Activated CD4-positive, alpha-beta memory T cell treated with anti-CD3 and anti-CD28 coated beads for 36 hours (primary cell): ENCODE measurements at places on chromosomes 1 and 21. TPM values are rescaled to one million over a fixed set of nuclear protein-coding genes. Genes with fewer than 3 reads are reported as not detected.
A peak's percentile ranks its signal among the peaks of the same experiment; 100 is the strongest.

Gene TDRD10
- total RNA-seq = not detected

Gene SPAG17
- total RNA-seq = not detected

DNA sequence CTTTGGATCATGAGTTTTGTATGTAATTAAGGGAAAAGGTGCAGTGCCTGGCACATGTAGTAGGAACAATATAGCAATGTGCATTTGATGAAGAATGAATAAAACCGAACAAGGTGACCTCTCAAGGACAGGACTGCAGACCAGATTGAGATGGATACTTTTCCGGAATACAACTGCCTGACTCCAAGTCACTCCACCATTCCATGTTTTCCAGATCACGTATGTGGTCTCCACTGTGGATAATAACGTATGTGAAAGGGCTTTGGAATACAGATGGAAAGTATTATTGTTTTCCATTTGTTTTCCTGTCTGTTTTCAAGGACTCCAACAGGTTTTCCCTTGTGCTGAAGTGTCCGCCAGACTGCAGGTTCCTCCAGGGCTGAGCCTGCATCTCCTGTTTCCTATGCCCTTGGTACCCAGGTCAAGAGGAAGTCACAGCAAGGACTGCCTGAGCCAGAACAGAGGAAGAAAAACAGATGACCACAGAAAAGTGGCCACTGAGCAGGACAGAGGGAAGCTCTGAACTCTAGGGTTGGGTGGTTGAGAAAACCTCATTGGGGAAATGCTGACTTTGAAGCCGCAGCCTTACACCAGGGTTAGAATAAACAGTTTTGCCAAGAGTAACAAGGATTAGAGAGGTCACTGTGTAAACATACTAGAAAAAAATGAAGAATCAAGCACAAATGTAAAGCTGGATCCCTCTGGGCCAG, 4.0 kb downstream of the CFAP45 start:
- no peak overlapping the region for H3K4me3 ChIP-seq
- H3K4me1 ChIP-seq = peaks cover 1% of the 10 kb centered on the region
- no peaks in the 10 kb centered on the region for H3K27me3 ChIP-seq
- no peak for DNase-seq

DNA sequence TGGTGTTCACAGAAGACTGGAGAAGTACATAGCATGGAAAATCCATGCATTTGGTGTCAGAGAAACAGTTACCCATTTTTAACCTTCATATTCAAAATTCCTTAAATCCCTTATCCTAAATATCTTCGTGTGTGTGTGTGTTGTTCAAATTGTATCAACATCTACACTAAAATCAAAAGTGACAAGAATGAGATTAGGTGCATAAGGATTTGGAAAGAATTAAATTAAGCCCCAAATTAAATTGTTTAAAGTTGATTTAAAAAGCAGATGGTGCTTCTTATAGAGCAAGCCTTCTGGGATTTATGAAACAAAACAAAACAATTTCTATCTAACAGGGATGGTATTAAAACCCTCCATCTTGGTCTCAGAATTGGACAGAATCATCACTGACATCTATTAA, 4.7 kb downstream of the RSPH1 start:
- no peaks in the 10 kb centered on the region for H3K36me3 ChIP-seq
- H3K4me1 ChIP-seq = peaks cover 14% of the 10 kb centered on the region
- no peak overlapping the region for H3K27ac ChIP-seq
- H3K4me3 ChIP-seq = no peak overlapping the region
- peaks cover 19% of the 10 kb centered on the region for H3K27me3 ChIP-seq
- DNase-seq = no peak

GRCh38 chr1:983798-984475, 2.0 kb upstream of the PERM1 start:
- H3K27me3 ChIP-seq = peaks cover 25% of the 10 kb centered on the region
- DNase-seq = peak; percentile 73
- H3K4me1 ChIP-seq = peaks cover 5% of the 10 kb centered on the region
- H3K4me3 ChIP-seq = no peak overlapping the region
- H3K27ac ChIP-seq = no peak overlapping the region
- no peaks in the 10 kb centered on the region for H3K36me3 ChIP-seq

DNA sequence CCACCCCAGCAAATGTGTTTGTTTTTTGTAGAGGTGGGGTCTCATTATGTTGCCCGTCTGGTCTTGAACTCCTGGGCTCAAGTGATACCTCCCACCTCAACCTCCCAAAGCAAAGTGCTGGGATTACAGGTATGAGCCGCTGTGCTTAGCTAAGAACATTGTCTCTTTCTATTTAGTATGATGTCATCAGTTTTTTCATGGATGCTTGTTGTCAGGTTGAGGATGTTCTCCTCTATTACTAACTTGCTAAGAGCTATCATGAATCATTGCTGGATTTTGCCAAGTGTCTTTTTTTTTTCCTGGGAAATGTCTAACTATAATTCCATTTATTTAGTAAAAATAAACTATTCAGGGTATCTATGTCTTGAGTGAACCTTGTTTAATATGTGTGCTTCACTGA, 19.0 kb upstream of the MPC2 start:
- H3K36me3 ChIP-seq = peaks cover 22% of the 10 kb centered on the region
- H3K27ac ChIP-seq = no peak overlapping the region
- H3K27me3 ChIP-seq = no peaks in the 10 kb centered on the region
- no peak for DNase-seq
- H3K4me3 ChIP-seq = no peak overlapping the region
- H3K4me1 ChIP-seq = peaks cover 18% of the 10 kb centered on the region

GRCh38 chr1:23824711-23825075, 536 bp downstream of the HMGCL start:
- no peak for DNase-seq
- H3K4me1 ChIP-seq = peaks cover 17% of the 10 kb centered on the region
- H3K27me3 ChIP-seq = no peaks in the 10 kb centered on the region
- H3K4me3 ChIP-seq = peak overlapping the region; percentile 97
- peak overlapping the region; percentile 95 for H3K27ac ChIP-seq
- H3K36me3 ChIP-seq = peaks cover 3% of the 10 kb centered on the region

GRCh38 chr1:103937763-103938357, 188.2 kb downstream of the AMY1C start:
- DNase-seq = no peak
- no peaks in the 10 kb centered on the region for H3K27me3 ChIP-seq
- H3K27ac ChIP-seq = no peak overlapping the region

- H3K27me3 ChIP-seq = peaks cover 7% of the 10 kb centered on the region
- no peak overlapping the region for H3K27ac ChIP-seq
- H3K4me3 ChIP-seq = no peak overlapping the region
- no peak for DNase-seq
Observed at GRCh38 chr1:168717906-168718891, 10.8 kb downstream of the DPT start.

DNA sequence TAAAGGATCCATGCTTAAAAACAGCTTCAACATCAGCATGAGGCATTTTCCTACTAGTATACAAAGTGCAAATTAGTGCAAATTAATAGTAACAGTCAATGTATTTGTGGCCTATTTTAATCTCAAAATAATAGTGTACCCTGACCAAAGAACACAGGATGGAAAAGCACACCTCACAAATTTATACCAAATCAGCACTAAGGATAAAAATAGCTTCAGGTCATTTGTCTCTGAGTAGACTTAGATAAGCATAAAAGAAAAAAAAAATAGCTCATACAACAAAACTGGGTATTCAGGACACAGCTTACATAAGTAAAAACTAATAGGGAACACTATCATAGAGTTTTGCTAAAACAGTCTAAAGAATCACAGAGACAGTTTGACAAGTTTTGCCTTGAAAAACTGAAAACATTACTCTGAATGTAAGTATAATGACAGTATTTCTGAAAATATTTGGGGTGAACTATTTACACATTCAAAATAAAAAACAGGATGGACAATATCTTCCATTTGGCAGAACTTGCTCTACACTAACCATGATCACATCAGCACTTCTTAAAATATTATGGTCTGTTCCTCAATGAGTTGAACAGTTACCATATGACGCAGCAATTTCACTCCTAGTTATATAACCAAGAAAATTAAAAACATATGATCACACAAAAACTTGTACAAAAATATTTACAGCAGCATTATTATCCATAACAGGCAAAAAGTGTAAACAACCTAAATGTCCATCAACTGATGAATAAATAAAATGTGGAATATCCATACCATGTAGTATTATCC, 46.3 kb downstream of the RNF115 start:
- peaks cover 4% of the 10 kb centered on the region for H3K36me3 ChIP-seq
- H3K4me3 ChIP-seq = no peak overlapping the region
- H3K4me1 ChIP-seq = peaks cover 7% of the 10 kb centered on the region
- DNase-seq = no peak
- H3K27me3 ChIP-seq = no peaks in the 10 kb centered on the region
- H3K27ac ChIP-seq = no peak overlapping the region

- no peak for DNase-seq
- no peak overlapping the region for H3K4me3 ChIP-seq
- no peaks in the 10 kb centered on the region for H3K4me1 ChIP-seq
- peaks cover 4% of the 10 kb centered on the region for H3K36me3 ChIP-seq
- H3K27ac ChIP-seq = no peak overlapping the region
- H3K27me3 ChIP-seq = no peaks in the 10 kb centered on the region
Observed at GRCh38 chr1:87928623-87929022, 599.9 kb downstream of the LMO4 start.

DNA sequence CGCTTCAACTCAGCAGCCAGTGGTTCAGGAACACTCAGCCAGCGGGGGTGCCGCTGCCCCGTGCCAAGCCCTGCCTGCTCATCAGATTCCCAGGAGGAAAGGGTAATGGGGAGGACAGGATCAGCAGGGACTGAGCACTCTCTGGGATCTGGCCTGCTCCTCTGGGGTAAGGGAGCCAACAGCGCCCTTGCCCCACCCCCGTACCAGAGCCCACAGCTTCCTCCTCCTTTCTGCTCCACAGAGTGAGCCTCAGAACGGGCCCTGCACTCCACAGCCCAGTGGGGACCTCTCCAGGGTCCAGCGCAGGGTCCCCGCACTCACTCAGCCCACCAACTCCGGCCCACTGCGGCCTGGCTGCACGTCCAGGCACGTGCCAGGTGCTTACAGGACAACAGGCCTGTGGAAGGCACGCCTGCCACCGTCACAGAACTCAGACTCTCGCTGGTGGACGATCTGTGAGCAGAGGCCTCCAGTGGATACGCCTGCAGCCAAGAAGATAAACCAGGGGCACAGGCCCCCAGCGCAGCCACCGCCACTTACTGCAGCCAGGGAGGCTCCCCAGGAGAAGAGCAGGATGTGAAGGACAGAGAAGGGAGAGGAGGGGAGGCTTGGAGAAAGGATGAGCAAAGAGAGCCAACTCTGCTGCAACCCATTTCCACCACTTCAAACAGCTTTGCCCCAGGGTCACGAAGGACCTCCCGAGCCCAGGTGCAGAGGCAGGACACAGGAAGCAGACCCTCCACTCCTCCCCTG, 2.1 kb downstream of the MEGF6 start:
- H3K27ac ChIP-seq = no peak overlapping the region
- H3K27me3 ChIP-seq = peaks cover 16% of the 10 kb centered on the region
- no peaks in the 10 kb centered on the region for H3K36me3 ChIP-seq
- DNase-seq = no peak
- no peak overlapping the region for H3K4me3 ChIP-seq
